NCI-H187 treated with DMSO at 0.1 percent for 48 hours (cell line): ENCODE measurements at places on chromosomes 6 and 20.

DNA sequence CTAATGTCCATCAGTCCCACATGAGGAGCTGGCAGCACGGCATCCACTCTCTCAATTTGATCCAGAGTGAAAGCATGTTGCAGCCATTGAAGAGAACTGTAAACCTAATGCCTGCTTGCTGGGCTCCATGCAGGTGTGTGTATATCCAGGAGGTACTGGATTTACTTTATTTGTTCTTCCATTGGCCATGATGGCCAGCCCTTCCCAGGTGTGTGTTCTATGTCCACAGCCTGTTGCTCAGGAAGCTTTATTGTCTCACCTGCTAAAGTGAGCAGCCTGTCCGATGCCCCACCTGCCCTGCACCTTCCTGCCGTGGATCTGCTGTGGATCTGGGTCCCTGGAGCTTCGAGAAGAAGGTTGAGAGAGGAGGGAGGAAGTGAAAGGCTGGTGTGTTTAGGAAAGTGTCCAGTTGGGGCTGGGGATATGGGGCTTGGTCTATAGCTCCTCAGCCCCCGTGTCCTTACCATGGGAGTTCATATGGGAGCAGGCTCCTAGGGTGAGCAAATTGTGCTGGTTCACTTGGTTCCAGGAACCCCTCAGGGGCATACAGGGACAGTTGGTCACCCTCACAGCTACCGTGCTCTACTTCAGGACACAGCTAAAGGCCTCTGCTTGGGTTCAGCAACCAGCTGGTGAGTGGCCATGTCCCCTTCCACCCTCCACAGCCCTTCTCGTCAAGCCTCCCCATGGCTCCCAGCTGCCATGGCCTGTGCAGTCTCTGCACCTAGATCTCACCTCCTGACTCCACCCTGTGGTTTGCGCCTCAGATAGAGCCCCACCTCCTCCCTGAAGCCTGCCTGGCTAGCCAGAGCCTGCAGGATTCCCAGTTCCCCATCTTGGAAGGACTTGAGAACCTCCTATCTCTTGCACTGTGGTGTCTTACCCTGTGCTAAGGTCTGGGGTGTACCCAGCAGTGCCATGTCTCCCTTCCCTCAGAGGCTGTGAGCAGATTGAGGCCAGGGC, 12.7 kb downstream of the TREML2 start:
- DNase-seq = no peak

DNA sequence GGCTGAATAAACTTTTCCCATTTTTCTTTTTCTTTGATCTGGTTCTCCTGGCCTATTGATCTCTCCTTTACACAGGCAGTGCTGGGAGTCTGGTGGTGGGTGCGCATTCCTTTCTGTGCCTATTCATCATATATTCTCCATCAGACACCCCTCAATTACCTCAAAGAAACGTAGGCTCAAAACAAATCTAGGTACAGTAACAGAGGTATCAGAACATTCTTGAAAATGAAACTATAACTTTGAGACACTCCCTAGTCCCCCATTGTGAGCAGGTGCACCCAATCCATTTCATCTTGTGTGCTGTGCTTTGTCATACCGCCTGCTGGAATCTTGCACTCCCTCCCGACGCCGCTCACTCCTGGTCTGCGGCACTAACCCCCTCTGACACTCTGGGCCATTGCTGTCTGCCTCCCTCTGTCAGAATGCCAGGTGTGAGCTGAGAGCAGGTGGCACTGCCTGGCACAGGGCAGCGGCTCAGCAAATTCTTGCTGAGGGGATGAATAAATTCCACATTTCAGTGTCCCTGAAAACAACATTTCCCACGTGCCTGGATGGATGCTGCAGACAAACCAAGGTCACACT, 303.4 kb upstream of the EXOC2 start:
- DNase-seq = no peak

DNA sequence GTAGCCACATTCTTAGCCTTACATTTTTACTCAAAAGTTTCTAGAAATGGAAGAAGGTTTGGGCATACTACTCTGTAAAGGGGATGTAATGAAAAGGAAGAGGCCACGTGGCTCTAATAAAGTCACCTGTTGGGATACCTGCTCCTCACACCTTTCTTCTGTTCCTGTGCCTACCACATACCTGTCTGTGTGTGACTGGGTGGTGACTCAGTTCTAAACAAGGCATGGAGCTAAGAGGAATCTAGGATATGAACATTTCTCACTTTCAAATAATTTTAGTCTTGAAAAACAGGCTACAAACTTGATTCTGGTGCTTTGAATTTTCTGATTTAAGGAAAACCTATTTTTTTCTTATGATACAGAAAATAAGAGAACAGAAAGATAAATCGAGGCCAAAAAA, 363.6 kb downstream of the RFPL4B start:
- no peak for DNase-seq

GRCh38 chr6:8556370-8557013, 121.1 kb upstream of the SLC35B3 start:
- no peak for DNase-seq

- no peak for DNase-seq
These were observed 1.8 kb downstream of the NFKBIE start for GRCh38 chr6:44263354-44264100.

DNA sequence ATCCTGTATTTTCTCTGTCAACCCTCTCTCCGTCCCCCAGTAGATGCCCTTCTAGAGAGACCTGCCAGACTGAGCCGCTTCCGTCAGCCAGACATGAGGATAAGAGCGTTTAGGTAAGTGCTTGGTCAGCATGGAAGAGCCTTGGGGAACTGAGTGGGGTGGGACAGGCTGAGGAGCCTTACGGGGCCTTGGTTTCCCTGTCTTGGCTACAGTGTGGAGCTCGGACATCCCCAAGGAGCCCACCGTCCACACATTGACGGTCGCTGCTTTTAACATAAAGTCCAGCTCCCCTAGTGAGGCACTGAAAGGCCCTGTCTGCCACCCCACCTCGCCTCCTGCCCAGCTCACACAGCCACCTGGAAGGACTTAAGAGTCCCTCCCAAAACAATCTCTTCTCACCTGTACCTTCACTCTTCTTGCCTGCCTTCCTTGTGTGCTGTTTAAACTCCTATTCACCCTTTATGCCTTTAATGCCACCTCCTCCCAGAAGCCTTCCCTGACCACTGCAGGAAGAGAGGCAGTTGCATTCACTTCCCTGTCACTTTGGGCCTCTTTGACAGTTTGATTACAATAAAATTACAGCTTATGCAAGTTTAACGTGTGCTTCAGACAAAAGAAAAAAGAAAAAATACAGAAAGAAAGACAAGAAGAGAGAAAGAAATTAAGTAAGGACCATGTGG, 42.3 kb downstream of the PDYN start:
- no peak for DNase-seq

GRCh38 chr6:42279144-42279781, 61.6 kb upstream of the MRPS10 start:
- no peak for DNase-seq

DNA sequence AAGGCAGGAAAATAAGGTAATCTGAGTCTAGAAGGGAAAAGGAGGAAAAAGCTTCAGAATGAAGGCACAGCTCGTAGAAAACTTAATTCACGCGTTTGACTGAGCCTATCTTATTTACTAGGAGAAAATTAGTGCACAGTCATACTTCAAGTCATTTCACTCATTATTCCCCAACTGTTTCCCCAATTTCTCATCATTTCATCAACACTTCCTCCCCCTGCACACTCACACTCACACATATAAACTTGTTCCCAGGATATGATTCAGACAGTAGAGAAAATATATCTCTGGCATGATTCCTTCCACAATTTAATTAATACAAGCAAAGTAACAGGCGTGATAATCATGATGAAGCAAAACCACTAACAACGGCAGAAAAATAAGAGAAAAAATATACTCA, 94.5 kb upstream of the F13A1 start:
- no peak for DNase-seq

GRCh38 chr20:32727683-32728082, 15.6 kb downstream of the COMMD7 start:
- DNase-seq = no peak

GRCh38 chr6:134585517-134585873, 267.6 kb upstream of the SGK1 start:
- DNase-seq = no peak

GRCh38 chr20:17616480-17617211, 46.8 kb downstream of the DSTN start:
- DNase-seq = no peak

GRCh38 chr20:63967330-63968135, 2.2 kb downstream of the ZNF512B start:
- DNase-seq = no peak

- DNase-seq = no peak
These were observed at the start of gene CDC40 for GRCh38 chr6:110180228-110181008. Gene CDC40, plus strand, starts transcription at chr6:110180427. Its CDS starts 18 bp downstream, at chr6:110180445.

GRCh38 chr6:54020334-54020733, 90.9 kb upstream of the MLIP start:
- no peak for DNase-seq

DNA sequence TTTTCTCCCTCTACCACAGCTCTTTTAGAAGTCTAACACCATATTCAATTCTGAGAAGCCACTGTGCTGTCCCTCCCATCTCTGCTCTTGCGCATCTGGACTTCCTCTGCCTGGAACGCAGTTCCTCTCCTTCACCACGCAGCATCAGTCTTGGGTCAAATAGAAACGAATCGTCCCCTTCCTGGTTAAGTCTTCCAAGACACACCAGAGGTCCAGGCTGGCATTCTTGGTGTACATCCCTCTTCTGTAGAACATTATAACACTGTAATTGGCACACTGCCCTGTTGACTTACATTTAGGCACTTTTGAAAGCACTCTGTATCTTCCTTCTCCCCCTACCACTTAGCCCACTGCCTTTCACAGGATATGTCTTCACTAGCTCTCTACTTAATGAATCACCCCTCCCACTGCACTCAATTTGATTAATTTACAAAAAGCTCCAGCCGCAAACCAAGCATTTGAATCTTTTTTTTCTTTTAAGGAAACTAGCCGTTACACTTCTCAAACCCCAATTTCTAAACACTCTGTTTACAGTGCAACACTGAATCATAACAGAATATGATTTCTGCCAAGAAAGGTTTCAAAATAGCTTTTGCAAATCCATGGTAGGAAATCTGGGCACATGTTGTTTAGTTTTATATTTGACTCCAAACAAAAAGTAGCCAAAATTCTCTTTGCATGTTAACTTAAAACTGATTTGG, 140.8 kb upstream of the CARMIL1 start:
- no peak for DNase-seq

- no peak for DNase-seq
These were observed 901 bp downstream of the KCNK15 start for GRCh38 chr20:44746367-44747165.

DNA sequence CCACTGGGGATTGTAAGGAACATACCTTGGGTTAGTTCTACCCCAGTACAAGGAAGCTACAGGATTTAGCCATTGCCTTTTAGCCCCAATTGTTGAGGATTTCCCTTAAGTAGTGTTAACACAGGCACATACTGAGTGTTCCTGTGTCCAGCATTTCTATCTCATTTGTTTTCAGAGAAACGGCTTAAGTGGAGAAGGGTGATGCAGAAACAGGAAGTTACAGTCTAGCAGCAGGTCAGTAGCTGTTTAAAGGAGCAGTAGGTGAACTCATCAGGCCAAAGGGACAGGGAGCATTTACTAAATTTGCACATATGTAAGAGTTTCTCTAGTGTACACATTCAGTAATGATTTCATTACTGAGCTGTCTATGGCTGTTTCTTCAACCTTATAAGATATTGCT, 644.2 kb upstream of the GJE1 start:
- DNase-seq = no peak

GRCh38 chr6:55756531-55757031, 118.8 kb downstream of the BMP5 start:
- no peak for DNase-seq

DNA sequence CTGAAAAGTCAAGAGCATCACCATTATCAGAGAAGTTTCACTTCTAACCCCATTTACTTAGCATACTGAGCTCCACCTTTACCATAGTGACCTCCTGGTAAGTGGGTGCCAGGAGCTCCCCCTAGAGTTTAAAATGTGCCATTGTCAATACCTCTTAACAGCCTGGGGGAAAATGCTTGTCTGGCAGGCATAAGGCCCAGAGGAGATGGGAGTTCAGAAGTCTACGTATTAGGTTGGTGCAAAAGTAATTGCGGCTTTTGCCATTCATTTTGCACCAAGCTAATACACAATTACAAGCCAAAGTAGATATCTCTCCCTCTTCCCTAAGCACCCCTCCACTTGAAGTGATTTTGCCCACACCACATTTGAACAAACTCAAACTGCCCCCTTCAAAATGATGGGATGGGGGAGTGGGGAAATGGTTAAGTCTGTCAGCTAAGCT, 919.0 kb downstream of the KIF16B start:
- peak; percentile 6 for DNase-seq

GRCh38 chr6:139973669-139974344, 599.4 kb upstream of the CITED2 start:
- DNase-seq = no peak

GRCh38 chr20:46343975-46344357, 35.7 kb upstream of the CDH22 start:
- no peak for DNase-seq

DNA sequence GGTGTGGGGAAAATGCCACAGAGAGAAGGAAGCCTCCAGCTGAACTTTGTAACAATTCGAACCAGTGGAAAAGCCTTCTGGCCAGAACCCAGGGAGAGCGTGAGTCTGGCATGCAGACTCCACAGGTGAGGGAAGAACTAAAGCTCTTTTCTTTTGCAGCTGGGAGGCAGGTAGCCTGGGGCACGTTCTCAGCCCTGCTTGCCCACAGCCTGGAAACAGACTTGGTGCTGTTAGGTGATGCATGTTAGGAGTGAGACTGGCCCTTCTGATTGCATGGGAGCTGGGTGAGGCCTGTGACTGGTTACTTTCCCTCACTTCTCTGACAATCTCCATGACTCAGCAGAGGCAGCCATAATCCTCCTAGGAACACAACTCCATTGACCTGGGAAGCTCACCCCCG, 34.2 kb downstream of the PROKR2 start:
- no peak for DNase-seq

DNA sequence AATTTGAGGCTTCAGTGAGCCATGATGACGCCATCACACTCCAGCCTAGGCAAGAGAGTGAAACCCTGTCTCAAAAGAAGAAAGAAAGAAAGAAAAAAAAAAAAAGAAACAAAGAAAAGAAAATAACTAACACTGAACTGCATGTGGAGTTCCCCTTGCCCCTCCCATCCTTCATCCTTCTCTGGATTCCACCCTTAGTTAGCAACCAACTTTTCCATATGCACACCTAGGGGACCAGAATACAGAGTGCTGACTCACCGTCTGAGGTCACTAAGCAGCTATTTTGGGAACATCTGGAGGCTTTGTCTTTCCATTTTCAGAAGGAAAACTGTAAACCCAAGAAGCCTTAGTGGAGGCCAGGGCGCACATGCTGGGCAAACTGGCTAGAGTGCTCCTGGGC, 257.4 kb downstream of the MAFB start:
- DNase-seq = no peak

DNA sequence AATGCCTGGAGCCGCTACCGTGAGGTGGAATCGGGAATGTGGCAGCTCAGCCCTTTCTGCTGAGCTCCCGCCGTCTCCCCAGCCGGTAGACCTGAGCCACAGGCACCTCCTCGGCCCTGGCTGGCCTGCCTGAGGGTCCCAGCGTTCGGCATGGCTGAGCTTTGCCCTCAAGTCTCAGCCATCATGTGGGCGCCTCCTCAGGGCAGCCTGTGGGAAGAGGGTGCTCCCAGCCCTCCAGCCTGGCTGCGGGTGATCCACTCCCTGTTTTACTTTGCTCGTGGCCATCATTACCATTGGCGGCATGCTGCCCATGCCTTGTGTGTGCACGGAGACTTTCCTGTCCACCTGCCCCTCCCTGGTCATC, 329.7 kb downstream of the CDH4 start:
- no peak for DNase-seq
